ENCODE measurements at places on chromosomes 3 and 15.

- DNase-seq: no peak
These were observed 1.2 kb upstream of the BBX start for GRCh38 chr3:107521469-107522059.

DNA sequence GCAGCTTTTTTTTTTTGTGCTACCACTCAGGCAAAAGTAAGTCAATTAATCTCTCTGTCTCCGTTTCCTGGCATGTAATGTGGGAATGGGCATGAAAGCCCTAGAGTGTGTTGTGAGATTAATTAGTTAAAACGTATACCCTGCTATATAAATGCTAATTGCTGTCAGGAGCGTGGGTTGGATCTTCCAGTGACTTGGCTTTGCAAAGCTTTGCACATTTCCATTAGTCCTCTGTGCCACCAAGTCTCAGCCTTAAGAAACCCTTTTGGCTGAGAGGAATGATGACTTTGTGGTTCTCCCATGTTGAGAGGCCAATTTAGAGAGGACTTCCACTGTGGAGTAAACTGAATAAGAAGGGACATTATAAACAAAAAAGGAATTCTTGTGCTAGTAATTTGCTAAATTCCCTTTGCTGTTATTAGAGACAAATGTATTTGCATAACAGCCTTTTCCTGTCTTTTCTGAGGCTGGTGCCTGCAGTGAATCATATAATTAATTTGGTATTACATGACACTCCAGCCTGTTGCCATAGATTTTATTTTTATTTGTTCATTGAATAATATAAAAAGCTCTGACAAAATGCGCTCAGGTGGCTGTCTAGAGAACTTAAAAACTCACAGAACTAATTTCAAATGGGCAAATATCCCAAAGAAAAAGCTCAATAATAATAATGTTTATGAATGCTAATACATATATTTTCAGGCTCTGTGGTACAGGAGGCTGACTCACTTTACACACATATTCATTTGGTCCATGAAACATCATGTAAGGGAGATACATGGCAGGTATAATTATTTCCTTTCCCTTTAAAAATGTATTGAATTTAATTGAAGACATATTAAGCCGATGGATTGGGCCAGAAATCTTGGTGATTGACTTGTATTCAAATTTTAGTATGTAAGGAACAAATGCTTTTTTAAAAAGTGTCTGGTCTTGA lies 82.7 kb downstream of the IL1RAP start:
- DNase-seq: no peak

- DNase-seq: no peak
These were observed 74.0 kb downstream of the B3GALNT1 start for GRCh38 chr3:161031134-161031533.

DNA sequence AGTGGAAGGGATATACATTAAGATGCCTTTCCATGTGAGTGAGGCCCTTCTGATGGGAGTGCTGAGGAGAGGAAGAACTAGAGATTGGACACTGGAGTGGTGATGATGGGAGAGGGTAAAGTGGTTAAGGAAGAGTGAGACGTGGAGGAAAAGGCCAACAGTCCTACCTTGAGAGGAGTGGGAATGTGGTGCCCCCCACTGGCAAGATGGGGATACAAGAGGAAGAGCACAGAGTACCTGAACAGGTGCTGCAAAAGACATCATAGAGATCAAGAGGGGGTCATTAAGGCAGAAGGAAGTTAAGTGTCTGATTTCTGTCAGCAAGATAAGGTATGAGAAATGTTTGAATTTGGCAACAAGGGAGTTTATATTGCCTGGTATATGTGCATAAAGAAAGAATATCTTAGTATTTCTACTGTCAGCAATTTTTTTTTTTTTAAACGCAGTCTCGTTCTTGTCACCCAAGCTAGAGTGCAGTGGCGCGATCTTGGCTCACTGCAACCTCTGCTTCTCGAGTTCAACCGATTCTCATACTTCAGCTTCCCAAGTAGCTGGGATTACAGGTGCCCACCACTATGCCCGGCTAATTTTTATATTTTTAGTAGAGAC lies 34.0 kb downstream of the ARIH2 start:
- DNase-seq: no peak

DNA sequence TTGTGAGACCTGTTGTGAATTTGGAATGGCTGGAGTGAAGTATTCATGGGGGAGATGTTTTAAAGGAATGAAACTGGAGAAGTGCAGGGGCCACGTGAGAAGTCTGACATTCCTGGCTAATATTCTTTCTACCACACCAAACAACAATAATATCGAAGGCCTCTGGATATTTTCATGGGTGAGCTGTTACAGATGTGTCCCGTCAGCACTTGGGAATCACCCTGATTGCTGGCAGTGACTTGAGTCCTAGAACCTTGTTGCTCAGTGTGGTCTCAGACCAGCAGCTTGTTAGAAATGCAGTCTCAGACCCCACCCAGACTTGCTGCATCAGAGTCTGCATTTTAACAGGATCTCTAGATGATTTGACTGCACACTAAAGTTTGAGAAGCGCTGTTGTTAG lies 113.8 kb downstream of the ITPR1 start:
- no peak for DNase-seq

GRCh38 chr3:17894434-17895060 lies 152.1 kb upstream of the TBC1D5 start:
- no peak for DNase-seq

GRCh38 chr3:66399529-66400232 lies 101.1 kb downstream of the LRIG1 start:
- DNase-seq: no peak

GRCh38 chr15:66883284-66883911 lies 181.4 kb downstream of the SMAD6 start:
- peak; percentile 98 for DNase-seq

DNA sequence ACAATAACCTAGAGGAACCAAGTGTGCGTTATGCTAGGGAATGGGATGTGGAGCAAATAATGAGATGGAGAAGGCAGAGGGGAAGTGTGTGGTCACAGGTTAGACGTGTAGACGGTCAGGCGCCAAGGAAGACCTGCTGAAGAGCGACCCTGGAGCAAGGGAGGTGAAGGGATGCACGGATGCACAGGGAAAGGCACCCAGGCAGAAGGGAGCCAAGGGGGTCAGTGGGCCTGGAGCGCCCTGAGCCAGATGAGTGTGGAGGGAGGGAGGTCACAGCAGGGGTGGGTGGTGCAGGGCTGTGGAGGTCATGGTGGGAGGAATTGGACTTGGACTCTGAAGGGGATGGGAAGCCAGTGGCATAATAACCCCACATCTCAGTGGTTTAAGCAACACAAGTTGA lies 70.2 kb downstream of the SLC6A1 start:
- no peak for DNase-seq

DNA sequence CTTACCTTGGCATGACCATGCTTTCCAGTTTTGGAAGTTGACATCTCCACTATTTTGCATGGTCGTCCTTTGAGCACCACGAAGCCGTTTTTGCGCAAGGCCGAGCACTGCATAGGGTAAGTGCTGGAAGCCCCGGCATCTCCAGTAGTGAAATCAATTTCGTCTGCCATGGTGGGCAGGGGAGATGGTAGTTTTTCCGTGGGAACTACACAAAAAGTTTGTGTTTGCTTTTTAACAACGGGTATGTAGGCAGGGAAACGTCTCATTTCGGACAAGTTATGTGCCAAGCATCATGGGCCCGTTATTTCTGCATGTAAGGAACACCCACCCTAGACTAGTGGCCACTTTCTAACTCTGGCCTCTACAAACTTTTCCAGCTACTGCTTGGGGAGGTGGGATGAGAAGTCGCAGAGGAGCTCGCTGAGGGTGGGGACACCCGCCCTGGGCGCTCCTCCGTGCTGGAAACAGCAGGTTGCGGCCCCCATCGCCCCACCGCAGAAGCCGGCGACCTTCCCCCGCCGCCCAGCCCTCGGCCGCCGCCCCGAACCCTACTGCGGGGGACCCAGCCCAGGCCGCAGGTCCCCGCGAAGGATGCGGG lies 701 bp downstream of the EIF5A2 start:
- peak; percentile 22 for DNase-seq

- DNase-seq: no peak
These were observed 245.0 kb downstream of the SHOX2 start for GRCh38 chr3:157861076-157861765.

GRCh38 chr3:37945807-37946530 lies 44.6 kb upstream of the VILL start:
- DNase-seq: peak; percentile 31

GRCh38 chr3:158489181-158489580 lies 81.8 kb upstream of the MLF1 start:
- DNase-seq: no peak

GRCh38 chr3:195110647-195111318 lies 160.2 kb downstream of the XXYLT1 start:
- DNase-seq: no peak

DNA sequence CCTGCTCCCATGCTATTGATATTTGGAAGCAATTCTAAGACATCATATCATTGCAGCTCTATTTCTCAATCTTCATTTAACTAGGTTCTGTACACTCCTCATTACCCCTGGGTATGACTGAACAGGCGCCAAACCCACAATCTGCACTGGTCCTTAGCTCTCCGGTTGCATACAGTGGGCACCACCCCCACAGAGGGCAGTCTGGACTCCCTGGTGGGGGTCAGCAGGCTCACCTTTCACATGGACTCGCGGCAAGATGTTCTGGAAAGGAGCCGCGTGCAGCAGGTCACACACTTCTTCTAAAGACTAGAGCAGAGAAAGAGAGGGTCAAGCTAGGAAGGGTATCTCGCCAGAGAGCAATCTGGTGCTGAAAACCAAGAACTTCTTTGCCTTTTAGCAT lies 36.5 kb downstream of the NIPA2 start:
- DNase-seq: no peak

GRCh38 chr3:11640009-11640673 lies 3.6 kb downstream of the VGLL4 start:
- DNase-seq: no peak

- DNase-seq: no peak
These were observed 44.7 kb downstream of the RORA start for GRCh38 chr15:61184431-61184830.

GRCh38 chr3:57670543-57670942 lies 22.3 kb downstream of the DENND6A start:
- DNase-seq: no peak

DNA sequence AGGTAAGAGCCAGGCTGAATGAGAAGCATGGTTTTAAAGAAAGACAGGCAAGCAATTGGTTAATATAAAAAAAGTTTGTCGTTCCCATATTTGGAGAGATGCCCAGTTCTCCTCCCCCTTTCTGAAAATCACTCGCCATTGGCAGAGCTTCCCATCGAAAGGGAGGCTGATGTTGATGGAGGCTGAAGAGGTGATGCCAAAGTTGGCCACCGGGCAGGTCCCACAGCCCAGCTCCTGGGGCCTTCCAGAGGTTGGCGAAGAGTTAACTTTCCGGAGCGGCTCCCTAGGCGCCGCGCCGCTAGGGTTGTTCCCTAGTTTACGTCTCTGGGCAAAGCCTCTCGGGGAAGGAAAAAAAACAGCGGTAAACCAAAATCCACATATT lies 793 bp downstream of the PCOLCE2 start:
- DNase-seq: no peak

DNA sequence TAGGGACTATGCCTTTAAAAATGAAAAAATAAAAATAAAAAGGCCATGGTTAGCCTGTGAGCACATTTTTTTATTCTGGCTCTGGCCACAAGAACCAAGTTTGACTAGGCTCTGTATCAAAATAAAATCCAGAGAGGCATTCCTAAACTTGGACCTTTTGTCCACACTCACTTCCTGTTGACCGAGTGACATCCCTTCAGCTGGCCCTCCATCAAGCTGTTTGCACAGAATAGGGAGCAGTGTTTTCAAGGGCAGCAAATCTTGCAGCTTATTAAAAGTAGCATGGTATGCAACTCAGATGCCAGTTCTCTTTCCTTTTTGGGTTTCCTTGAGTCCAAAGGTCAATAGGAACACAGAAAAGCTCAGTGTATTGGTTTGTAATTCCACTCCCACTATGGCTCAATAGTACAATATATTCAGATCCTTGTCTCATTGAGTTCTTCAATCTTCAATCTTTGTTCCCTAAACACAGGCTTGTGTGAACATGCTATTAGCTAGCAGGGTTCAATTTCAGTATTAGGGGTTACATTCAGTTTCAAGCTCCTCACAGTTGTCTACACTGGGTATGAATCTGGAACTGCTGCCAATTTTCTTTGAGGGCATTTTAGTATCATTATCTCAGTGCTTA lies 244.5 kb downstream of the RBMS3 start:
- DNase-seq: no peak

DNA sequence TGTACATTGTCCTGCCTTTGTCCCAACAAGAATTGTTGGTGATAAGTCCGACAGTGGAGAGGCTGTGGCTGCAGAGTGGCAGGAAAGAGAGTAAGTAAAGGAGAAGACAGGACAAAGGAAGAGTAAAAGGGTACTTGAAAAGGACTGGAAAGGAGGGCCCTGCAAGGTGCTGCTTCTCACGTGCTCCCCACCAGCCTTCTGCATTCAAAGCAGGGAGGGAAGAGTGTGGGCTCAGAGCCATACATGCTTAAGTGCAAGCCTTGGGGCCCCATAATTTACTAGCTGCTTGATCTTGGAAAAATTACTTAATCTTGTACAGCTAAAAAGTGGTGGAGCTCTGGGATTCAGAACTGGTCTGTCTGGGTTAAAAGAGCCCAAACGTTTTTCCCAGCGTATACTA lies 29.9 kb downstream of the MME start:
- no peak for DNase-seq

DNA sequence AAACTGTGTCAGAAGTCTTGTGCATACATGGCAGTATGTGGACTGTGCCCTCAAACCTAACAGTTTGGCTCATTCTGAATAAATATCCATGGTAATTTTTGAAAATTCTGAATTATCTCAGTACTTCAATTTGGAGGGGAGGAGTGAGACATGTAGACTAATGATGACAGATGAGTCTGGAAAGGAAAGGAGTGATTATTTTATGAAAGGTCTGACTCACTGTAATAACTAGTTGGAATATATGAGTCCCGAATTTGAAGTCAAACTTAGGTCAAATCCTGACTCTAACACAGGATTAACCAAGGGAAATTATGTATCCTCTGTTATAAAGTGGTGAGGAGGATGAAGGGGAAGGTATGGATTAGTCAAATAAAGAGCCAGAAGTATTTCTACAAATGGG lies 38.6 kb downstream of the SUCNR1 start:
- DNase-seq: no peak

DNA sequence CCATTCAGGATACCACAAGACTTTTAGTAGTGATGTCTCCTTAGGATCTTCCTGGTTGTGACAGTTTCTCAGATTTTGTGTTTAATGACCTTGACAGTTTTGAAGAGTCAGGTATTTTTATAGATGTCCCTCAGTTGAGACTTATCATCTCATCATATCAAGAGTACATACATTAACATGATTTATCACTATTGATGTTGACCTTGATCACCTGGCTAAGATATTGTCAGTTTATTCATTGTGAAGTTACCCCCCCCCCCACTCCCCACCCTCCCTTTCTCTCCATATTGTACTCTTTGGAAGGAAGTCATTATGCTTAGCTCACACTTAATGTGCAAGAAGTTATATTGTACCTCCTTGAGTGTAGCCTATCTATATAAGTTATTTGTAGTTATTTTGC lies 42.9 kb downstream of the MGA start:
- DNase-seq: no peak

GRCh38 chr3:146195605-146196004 lies 34.6 kb upstream of the PLOD2 start:
- no peak for DNase-seq
